Subcutaneous preadipocyte (primary cell): ENCODE measurements at places on chromosomes 2 and 18. TPM values are rescaled to one million over a fixed set of nuclear protein-coding genes. Genes with fewer than 3 reads are reported as not detected.

Gene MAP4K4
- 154 and 290 TPM in 2 replicates for total RNA-seq

Gene ALPP
- not detected in 2 replicates for total RNA-seq

Gene SS18
- total RNA-seq = 91.5 and 97.2 TPM in 2 replicates

Gene ADRA2B
- not detected in 2 replicates for total RNA-seq

Gene ASB18
- not detected in 2 replicates for total RNA-seq
